ENCODE measurements at places on chromosomes 12 and 14.

- DNase-seq = no peak
Measured at GRCh38 chr12:75007133-75007532, 202.5 kb downstream of the KCNC2 start.

GRCh38 chr14:20164462-20164861 lies 25.8 kb downstream of the OR4N5 start:
- no peak for DNase-seq

- DNase-seq = no peak
Measured at GRCh38 chr12:9931245-9931644, 925 bp downstream of the CLEC2A start.

- no peak for DNase-seq
Measured at GRCh38 chr12:70719672-70720420, 82.6 kb upstream of the PTPRB start.

DNA sequence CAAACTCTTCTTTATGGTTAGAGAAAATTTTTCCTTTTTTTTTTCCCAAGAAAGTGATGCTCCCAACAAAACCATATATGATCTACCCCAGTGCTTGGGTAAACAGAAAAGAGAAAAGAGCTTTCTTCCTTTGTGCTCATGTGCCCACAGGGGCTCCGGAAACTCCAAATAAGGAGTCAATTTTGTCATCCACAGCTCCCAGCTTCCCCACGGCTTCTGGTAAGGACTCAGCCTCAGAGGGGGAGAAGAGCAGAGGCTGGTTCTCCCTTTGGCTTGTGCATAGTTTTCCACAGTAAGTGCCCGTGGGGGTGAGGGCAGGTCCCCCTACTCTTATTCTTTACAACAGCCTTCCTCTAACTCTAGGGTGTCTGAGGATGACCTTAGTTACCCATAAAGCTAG lies 13.3 kb upstream of the RGS6 start:
- no peak for DNase-seq

DNA sequence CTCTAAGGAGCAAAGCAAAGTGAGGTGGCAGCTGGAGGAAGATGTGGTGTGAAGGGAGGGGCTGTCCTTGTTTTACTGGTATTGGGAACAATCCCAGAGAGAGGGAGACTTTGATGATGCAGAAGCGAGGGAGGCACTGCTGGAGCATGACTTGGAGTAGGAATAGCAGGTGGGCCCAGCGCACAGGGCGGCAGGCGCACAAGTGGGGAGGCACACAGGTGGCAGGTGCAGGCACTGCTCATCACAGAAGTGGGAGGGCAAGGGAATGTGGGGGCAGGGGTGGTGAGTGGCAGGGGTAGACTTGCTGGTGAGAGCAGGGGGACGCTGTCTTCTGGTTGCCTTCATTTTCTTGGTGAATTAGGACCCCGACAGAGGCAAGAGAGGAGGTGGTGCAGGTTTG lies 11.5 kb upstream of the IFI27 start:
- no peak for DNase-seq

- DNase-seq = no peak
Measured at GRCh38 chr12:54602661-54603060, 14.2 kb upstream of the PPP1R1A start.

- no peak for DNase-seq
Measured at GRCh38 chr14:74976264-74977113, 21.1 kb upstream of the PGF start.

GRCh38 chr12:103748875-103749274 lies 92.2 kb downstream of the NT5DC3 start:
- no peak for DNase-seq

- no peak for DNase-seq
Measured at GRCh38 chr14:50766338-50766886, 64.5 kb downstream of the NIN start.

DNA sequence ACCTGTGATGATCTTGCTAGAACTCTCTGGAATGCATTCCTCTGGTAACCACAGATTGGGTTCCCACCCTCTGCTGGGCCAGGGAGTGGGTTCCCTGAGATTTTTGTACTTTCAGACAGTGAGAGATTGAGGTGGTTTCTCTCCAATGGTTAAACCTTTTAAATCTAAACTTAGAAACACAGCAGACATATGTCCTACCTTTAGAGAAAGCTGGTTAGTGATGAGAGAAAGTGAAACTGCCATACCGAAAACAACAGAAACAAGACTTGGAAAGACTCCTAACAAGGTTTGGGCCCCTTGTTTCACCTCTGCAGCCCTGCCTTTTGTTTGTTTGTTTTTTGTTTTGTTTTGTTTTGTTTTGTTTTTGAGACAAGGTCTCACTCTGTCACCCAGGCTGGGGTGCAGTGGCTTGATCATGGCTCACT lies 9.7 kb upstream of the SGPP1 start:
- DNase-seq = no peak

GRCh38 chr12:109785854-109786253 lies 47.3 kb downstream of the TRPV4 start:
- DNase-seq = no peak

- no peak for DNase-seq
Measured at GRCh38 chr14:105530285-105531087, 4.1 kb downstream of the TMEM121 start.

DNA sequence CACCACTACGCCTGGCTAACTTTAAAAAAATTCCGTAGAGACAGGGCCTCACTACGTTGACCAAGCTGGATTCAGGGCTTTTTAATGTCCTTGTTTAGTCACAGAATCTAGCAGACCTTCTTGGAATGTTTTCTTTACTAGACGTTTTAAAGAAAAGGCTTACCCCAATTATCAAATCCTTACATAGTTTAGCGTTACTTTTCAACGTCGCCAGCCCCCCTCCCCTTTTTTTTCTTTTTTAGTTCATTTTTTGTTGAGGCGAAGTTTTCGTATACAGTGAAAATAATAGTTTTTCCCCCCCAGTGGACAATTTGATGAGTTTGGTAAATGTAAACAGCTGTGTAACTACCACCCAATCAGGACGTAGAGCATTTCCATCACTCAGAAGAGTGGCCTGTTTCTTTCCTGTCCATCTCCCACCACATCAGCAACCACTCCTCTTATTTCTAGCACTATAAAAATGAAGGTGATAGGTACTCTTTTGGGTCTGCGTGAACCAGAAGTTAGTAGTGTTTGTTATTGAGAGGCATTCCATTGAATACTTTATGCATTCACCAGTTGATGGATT lies 753 bp upstream of the DLGAP5 start:
- no peak for DNase-seq

DNA sequence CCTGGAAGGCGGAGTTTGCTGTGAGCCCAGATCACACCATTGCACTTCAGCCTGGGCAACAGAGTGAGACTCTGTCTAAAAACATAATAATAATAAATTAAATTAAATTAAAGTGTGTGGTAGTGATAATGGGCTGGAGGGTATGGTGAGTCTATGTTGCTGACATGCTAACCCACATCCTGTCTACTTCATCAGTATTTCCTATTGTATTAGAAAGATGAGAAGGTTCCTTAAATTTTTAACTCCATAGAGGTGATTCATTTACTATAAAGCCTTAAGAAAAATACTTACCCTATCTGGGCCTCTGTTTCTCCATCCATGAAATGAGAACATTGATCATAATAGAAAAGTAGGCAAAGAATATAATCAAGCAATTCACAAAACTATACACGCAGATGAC lies 280.5 kb downstream of the FBXL14 start:
- no peak for DNase-seq

DNA sequence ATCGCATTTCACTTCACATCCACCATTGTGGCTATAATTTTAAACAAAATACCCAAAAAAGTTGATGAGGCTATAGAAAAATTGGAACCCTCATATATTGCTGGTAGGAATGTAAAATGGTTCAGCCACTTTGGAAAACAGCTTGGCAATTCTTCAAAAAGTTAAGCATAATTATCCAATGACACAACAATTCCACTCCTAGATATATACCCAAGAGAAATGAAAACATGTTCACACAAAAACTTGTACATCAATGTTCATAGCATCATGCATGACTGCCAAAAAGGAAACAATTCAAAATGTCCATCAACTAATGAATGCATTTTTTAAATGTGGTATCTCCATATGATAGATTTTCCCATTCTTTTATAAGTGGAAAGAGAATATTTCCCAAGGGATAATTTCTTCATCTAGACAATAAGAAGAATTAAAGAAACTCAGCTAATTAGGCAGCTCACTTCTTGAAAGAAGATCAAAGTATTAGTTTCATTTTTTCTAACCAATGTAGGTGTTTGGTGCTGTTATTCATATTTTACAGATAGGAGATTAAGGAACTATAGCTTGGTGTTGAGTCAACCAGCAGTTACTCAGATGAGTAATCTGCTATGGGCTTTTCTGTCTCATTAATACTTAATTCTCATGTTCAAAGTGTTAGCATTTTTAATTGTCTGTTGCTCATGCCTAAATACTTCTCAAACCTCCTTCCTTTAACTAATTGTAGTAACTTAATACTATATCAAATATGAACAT lies 32.8 kb downstream of the YEATS4 start:
- no peak for DNase-seq

DNA sequence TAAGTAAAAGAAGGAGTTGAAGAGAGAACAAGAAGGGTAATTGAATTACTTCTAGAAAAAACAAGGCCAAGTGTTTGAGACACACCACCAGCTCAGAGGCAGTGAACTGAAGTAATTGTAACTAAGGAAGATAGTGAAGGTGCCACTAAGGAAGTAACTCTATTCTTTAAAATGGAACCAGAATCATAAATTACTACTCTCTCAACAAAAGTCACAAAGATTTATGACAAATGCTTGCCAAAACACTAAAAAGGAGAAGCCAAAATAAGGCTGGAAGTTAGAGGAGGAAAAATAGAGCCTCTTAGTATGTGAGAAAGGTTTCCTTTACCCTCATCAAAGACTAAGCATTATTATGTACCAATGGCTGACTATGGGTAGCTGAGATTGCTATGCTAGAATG lies 208.5 kb downstream of the MDGA2 start:
- DNase-seq = no peak

- no peak for DNase-seq
Measured at GRCh38 chr14:95668235-95668772, 17.9 kb upstream of the TCL1B start.

DNA sequence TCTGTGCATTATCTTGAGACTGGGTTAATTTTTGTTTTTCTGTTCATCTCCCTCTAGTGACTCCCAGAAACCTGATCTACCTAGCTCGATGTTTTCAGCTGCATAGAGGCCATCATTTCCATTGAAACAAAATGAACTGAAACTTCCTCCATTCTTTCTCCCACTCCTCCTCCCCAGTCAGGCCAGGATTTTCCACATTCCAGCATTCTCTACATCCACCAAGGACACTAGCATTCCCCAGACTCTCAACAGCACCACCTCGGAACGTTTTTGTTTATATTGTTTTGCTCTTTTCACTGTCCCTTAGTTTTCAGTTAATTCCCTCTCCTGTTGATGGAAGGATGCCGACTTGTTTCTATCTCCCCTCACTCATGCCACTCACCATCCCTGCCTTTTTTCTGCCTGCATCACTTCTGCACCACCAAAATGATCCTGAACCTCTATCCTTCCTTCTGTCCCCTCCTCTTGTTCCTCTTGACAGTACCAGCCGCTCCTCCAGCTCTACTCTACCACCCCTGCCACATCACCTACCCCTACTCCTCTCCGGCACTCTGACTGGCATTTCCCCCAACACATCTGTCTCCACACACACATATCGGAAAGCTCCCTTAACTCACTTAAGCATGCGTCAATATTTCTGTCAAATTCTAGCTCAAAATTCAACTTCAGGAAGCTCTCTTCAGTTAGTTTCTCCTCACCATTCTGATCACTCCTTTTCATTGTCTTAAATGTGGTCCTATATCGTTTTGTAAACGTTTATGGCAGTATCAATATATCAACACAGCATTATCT lies 13.2 kb downstream of the OR6S1 start:
- DNase-seq = no peak

DNA sequence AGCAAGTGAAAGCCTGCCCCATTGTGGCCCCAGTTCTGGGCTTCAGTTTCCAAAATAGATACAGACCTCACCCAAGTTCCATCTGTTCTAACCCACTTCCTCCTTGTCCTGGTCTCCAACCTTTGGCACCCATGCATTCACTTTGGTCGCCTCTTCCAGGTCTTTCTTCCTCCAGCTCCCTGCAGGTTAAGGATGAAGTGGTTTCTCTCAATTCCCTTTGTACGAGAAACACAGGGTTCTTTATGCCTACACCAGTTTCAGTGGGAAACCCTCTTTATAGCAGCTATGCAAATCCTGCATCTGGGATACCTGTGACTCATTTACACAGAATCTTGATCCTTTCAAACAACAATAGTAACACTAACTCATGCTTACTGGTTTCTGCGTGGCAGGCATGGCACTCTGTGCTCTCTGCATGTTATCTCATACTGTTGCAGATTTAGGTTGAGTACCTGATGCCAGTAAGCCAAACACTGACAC lies 110.6 kb upstream of the AMIGO2 start:
- no peak for DNase-seq

GRCh38 chr14:48568688-48569087 lies 893.3 kb upstream of the MDGA2 start:
- no peak for DNase-seq

- DNase-seq = no peak
Measured at GRCh38 chr14:52485350-52485960, 66.8 kb downstream of the TXNDC16 start.

- no peak for DNase-seq
Measured at GRCh38 chr14:92597906-92598905, 84.6 kb downstream of the RIN3 start.

- no peak for DNase-seq
Measured at GRCh38 chr12:123171967-123172366, 21.1 kb upstream of the PITPNM2 start.

GRCh38 chr14:88541324-88541723 lies 13.5 kb downstream of the PTPN21 start:
- DNase-seq = no peak

DNA sequence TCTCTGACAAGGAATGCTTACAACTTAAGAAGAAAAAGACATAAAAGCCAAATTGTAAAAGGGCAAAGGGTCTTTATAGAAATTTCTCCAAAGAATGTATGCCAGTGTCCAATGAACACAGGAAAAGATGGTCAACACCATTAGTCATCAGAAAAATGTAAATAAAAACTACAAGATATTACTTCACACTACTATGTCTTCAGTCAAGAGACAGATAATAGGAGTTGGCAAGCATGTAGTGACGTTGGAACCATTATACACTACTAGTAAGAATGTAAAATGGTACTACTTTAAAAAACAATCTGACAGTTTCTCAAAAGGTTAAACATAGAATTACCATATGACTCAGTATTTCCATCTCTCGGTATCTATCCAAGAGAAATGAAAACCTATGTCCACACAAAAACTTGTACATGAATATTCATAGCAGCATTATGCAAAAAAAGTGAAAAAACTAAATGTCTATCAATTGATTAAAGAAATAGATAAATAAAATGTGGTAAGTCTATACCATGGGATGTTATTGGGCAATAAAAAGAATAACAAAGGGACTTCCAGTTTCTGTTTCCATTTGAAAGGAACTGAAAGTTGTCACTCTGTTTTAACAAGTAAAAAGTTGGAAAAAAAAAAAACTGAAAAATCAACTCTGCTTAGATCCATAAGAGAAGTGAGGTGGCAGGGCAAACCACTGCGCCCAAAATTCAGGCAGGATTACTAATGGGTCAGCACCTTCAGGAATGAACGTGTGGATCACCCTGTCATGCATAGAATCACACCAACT lies 69.8 kb downstream of the ALG10B start:
- no peak for DNase-seq

Data from activated T-helper 1 cell treated with anti-CD3 and anti-CD28 coated beads, Interleukin-2, amount 50 U/mL, for 16 hours (primary cell).